ENCODE measurements at places on chromosomes 2 and 18.

GRCh38 chr2:39513641-39514094, 76.6 kb upstream of the MAP4K3 start:
- peak; percentile 37 for DNase-seq

GRCh38 chr2:226767056-226767813, 32.4 kb downstream of the IRS1 start:
- DNase-seq, result no peak

GRCh38 chr18:24009651-24010333, 4.8 kb upstream of the TTC39C start:
- DNase-seq, result peak; percentile 25

- DNase-seq, result no peak
Observed at GRCh38 chr2:979069-979928, 28.6 kb downstream of the SNTG2 start.

GRCh38 chr18:53603276-53603675, 621.2 kb downstream of the MBD2 start:
- no peak for DNase-seq
